GM06990 (cell line): ENCODE measurements at places on chromosomes 12 and 14.

DNA sequence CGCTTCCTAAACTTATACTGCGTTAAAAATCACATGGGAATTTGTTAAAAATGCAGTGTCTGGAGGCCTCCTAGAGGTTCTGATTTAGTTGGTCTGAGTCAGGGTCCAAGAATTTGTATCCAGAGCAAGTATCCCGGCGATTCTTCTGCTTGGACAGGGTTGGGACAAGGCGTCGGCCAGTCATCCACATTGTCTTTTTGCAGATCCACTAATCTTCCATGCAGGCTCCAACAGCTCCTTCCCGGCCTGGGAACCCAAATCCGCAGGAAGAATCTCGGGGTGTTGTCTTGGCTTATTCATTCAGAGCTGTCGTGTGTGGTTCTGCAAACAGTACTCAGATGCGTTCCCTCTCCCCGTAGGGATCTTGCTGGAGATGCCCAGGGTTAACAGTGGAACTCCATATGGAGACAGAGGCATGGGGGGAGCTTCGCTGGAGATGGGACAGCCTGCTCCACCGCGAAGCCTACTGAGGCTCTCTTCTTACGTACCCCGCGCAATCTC, 25.3 kb downstream of the GPRC5D start:
- no peak for DNase-seq

DNA sequence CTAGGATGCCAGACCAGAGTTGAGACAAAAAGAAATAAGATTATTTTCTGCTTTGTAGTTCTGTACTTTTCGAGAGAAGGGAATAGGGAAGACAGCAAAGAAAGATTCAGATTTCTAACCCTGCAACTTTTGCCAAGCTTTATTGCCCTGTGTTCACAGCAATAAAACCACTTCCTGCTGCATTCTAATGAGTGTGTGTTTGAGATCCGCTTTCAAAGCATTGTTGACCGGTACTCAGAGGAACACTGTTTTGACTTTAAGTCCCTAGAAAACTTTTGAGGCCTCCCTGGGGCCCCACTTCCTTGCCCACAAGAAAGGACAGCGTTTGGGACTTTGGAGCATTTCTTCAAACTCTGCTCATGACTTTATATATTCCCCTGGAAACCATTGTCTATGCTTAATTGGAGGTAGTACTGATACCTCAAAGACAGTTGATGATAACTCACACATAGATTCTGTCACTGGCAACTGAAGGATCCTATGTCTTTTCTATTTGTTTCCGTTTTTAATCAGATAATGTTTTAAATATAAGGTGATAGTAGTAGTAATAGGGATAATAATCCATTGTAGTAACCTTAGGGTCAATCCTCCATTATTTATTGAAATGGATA, 1.3 kb downstream of the RNASE6 start:
- DNase-seq, result peak; percentile 43

DNA sequence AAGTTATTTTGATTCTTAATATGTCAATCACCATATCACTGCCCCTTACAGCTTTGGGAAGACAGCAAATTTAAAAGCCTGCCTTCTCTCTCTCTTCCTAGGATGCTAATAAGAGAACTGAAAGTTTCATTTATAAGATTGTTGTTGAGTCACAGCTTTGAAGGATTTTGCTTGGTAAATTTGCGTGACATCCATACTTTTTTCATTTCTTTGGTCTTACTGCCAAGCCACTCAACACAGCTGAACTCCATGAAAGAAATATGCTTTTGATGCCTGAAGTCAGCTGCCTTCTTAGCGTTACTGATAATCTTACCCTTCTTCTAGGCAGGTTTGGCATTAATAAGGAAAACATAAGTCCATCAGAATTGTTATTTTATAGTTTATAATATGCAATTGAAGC, 155.0 kb downstream of the CRADD start:
- DNase-seq, result no peak

DNA sequence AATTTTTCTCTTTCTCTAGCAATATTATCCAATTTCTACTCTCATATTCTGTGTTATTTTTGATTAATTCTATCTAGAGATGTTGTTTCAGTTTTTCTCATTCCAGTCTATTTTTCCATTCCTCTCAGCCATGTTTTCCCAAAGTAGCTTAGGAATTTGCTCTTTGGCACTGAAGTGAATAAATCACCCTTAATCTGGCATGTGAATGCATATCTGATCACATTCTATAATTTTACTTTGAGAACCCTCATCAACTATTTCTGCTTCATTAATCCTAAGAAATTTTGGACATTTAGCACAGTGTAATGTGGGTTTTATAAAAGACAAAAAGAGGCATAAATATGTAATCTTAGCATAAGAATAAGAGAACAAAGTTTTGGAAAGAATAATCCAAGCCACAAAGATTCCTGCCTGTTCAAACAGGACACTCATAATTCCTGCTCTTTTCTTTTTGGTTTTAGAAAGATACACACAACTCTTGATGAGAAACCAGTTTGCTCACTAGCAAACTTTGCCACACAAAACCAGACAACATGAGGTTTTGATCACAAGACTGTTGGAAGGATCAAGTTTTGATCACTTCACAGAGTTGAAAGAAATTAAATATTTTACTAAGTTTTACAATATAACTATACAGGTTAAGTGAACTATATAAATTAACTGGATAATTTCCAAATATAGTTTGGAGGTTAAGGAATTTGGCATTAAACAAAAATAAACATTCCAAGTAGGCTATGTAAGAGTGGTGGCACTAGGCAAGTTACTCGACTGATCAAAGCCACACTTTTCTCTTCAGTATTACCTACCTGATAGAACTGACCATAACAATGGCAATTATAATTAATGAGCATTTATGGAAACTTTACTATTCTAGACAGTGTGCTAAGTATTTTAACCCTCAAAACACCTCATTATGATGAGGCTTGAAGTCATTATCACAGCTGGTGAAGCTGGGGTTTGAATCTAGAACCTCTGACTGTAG, 226.6 kb upstream of the TMTC1 start:
- DNase-seq, result no peak

DNA sequence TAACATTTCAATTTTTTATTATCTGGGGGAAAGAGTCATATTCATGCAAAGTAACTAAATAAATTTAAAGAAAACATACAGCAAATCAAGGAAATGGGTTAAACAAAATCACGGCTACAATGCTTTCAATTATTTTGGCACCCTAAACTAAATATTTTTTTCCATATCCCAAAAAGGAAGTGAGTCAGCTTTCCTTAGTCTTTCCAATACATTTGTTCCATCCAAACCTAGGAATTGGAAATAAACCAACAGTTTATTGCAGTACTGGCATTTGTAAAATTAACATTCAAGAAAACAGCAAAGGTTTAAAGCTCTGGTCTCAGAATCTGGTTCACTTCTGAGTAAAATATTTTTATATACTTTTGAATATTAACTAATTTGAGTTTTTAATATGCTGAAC, 89.2 kb downstream of the BCL2L14 start:
- DNase-seq, result no peak

- no peak for DNase-seq
Measured at GRCh38 chr12:54859502-54859901, 5.2 kb downstream of the MUCL1 start.

DNA sequence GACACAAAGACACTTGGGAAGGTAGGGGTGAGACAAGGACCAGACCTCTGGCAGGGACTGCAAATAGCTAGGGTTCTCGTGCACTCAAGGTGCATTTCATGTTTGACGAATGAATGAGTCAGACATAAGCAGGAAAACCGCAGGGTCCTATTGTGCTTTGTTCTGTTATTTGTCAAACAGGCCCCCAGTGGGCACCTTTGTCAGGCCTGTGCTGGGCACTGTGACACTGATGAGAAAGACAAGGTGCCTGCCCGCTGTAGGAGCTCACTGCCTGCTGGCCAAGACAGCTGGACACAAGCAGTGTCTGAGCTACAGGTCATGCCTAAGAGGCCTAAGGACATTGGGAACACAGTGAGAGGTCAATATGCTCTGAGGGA, 2.3 kb downstream of the OTUB2 start:
- no peak for DNase-seq

GRCh38 chr12:10406725-10407124, 2.8 kb downstream of the KLRC4 start:
- no peak for DNase-seq

GRCh38 chr14:32224737-32225377, 21.8 kb upstream of the RNU6-8 start:
- DNase-seq, result no peak

DNA sequence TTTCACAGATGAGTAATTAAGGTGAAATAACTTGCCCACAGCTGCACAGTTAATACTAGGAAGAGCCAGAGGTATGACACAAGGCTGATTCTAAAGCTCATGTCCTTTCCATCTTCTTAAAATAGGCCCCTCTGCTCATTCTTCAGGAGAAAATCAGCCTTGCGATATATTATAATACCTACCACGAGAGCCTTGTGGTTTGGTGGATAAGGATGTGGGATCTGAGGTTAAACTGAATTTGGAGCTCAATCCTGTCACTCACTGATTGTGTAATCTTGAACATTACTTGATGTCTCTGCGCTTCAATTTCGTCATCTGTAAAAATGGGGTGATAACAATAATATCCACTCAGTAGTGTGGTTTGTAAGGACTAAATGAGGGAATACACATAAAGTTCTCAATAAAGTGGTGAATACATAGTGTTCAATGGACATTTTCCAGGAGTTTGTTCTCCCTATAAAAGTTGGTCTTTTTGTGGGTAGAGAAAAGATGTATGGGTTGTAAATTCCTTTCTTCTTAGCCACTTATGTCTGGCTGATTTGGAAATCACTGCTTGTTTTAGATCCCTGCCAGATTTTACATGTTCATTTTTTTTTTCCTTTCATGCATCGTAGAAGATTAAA, 25.1 kb upstream of the ATP2B1 start:
- DNase-seq, result no peak

DNA sequence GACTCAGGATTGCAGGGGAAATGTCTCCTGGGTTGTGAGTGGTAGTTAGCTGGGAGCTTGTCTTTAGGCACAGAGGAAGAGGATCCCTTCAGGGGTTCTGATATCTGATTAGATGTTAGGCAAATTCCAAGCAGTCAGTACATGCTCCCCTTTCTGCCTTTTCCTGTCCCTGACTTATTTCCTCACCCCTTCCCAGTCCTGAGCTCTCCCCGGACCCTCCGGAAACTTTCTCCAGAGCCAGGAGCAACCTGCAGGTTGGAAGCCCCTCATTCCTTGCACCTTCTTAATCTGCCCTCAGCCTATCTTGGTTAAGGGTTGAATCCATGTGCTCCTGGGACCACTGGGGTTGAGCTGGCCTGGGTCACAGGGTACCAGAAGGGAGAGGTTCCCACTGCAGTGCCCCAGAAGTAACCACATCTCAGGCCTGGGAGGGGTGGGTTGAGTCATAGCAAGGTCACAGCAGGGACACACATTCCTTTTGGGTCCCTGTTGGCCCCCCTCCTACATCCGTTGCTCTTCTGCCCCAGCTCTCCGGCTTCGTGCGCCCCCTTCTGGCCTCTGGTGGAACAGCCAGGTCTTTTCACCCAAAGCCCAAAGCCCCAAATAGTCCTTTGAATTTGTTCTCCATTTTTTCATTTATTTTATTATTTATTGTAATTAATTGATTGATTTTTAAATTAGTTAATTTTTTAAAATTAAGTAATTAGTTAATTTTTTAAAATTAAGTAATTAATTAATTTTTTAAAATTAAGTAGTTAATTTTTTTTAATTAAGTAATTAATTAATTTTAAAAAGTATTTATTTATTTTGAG, 1.8 kb downstream of the IGFBP6 start:
- DNase-seq, result peak; percentile 64

DNA sequence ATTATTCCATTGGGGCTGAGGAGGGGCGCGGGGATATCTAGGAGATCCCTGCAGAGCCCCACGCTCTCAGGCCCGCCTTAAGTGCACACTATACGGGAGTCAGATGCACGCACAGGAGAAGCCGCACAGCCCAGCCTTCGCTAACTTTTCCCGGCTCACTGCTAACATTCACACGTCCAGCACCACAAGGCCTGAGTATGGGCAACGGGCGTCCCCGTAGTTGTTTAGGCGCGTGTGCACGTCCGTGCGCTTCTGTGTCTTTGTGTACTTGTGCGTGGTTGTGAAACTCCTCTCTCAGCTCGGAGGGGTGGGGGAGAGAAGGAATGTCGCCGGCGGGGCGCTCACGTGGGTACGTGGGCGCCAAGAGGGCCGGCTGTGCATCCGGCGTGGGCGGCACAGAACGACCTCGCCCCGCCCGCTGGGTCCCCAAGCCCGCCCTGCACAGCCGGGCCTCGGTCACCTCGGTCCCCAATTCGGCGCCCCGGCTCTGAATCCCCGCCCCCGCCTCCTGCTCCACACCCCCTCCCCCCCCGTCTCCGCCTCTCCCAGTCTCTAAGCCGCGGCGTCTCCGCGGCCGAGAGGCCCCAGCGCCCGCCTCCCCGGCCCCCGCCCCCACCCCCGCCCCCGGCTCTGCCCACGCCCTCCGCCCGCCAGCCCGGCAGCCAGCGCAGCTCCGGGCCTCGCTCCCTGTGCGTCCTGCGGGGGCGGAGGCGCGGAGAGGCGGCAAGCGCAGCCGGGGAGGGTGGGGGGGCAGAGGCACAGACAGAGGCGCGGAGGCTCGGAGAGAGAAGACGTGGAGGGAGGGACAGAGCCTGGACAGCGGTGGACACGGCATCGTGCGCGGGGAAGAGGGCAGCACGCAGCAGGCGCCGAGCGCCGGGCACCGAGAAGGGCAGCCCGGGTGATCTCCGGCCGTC, at the start of gene NAB2:
Gene NAB2, plus strand, starts transcription at position 761 of the 917 bp plus-strand sequence. CDS start 158 bp downstream, outside the sequence.
- peak; percentile 95 for DNase-seq

DNA sequence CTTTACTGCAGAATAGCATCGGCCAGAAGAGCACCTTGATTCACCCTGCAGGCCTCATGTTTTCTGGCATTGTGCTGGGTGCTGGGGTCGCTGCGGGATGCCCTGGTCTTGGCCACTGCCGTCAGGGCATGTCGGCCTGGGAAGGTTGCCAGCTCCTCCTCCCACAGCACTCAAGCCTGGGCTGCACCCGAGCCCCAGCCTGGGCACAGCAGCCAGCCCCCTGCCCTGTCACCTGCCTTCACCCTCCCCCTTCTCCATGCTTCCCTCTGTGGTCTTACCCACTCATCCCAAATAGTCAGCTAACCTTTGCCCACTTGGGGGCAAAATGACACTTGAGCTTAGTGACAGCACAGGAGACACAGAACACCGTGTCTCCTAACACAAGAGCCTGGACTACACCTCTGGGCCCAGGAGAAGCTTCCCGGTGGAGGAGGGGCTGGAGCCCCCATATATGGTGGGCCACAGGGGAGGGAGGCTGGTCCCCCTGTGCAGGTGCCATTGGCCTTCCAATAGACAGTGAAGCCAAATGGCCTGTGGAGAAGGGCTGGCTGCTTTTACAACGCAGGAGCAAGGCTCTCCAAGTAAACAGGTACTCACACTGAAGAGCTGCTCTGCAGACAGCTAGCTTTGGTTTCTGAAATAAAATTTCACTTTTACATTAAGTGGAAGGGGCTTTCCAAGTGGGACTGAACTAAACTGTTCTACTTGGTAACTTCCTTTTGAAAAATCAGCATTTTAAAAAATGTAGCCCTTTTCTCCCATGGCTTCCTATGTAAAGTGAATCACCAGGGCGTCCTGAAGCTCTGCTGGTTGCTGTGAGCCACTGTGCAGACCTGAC, 51.2 kb upstream of the AMN start:
- no peak for DNase-seq

DNA sequence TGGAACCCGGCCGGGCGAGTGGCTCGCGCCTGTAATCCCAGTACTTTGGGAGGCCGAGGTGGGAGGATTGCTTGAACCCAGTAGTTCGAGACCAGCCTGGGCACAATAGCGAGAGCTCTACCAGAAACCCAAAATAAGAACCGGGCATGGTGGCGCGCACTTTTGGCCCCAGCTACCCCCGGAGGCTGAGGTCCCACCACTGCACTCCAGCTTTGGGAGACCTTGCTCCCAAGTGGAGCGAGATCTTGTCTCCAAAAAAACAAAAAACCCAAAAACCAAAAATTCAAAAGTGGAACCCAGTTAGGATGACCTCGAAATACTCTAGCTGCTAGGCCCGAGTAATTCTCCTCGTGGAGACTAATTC, 769 bp upstream of the VTI1B start:
- no peak for DNase-seq

- peak; percentile 53 for DNase-seq
Measured at GRCh38 chr12:47885012-47885501, 19.7 kb downstream of the VDR start.
